ENCODE measurements at places on chromosomes 3 and 15.

DNA sequence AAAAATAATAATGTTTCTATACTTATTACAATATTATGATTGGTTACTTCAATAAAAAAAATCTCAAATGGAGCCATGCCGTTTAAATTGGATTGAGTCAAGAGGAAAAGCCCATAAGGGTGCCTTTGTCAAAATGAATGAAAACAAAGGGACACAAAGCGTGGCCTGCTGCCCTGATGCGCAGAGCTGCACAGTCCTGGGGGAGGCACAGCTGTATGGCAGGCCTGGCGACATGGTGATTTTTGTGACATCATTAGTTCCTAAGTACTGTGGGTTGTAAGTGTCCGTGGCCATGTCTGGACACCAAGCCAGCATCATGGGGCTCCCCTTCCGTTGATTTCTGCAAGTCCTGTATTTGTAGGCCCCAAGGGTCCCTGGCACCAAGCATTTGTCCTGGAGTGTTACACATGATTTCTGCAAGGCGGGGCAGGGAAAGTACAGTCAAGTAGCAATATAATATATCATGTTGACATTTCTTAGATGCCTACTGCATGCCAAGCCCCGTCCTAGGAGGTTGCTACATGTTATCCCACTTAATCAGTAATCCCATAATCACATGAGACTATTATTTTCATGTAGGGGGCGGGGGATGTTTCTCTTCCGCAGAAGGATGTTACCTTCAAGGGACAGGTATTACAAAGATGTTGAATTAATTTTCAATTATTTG, 59.7 kb downstream of the GHSR start:
- no peak for DNase-seq

DNA sequence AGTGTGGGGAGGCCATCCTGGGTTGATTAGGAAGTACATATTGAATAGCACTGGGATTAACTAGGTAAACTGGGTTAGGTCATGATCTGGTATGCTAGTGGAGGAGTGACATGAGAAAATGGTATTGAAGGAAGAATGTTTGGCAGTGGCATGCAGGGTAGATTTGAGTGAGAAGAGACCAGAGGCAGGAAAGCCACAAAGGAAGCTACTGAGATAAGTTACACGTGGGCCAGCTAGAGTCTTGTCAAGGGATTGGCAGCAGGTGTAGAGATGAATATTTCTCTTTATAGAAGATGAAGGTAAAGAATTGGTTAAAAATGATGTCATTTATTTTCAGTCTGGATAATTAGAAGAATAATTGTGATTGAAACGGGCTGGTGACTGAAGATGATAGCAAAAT, 91.0 kb upstream of the TPRG1 start:
- no peak for DNase-seq

DNA sequence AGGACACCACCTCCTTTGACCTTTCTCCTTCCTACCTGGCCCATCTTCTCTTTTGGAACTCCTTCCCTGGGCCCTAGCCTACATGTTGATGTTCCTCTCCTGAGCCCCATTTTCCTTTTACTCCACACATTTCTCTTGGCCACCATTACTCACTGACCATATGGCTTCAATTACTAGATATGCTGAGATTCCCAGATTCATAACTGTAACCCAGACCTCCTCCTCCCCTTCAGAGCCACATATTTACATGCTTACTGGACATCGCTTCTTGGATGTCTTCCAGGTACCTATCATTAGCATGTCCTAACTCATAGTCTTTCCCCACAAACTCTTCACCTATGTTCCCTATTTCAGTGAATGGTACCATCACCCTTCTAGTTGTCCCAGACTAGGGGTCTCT, 24.4 kb upstream of the TRIM59 start:
- DNase-seq: peak; percentile 70

- DNase-seq: no peak
These were observed 36.8 kb upstream of the TBL1XR1 start for GRCh38 chr3:177234121-177234520.

GRCh38 chr15:39919748-39920509, at the start of gene GPR176:
Gene GPR176, minus strand, starts transcription at chr15:39920266. Its CDS starts 240 bp downstream, at chr15:39920026.
- DNase-seq: peak; percentile 89

GRCh38 chr15:90664650-90665287, 52.4 kb upstream of the BLM start:
- peak; percentile 72 for DNase-seq

All from AG08396 (cell line).